ENCODE measurements at places on chromosomes 3 and 15.
A peak's percentile ranks its signal among the peaks of the same experiment; 100 is the strongest.

- DNase-seq, result no peak
Observed at GRCh38 chr3:16455966-16456365, 57.5 kb downstream of the RFTN1 start.

DNA sequence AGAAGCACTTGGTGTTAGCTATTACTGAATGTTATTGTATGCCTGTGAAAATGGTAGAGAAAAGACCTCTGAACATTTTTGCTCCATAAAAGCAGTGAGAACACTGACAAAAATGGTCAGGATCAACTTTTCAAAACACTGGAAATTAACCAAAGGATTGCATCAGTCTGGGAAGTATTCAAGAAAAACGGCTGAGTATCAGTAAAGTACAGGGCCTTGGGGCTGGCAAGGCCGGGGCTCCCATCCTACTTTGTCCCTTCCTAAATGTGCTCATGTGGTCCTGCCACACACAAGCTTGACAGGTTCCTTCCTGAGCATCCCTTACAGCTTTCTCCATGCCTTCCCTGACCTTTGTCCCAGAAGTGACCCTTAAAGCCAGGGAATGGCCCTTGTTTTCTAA is 84.0 kb downstream of the CFAP20DC start:
- no peak for DNase-seq

DNA sequence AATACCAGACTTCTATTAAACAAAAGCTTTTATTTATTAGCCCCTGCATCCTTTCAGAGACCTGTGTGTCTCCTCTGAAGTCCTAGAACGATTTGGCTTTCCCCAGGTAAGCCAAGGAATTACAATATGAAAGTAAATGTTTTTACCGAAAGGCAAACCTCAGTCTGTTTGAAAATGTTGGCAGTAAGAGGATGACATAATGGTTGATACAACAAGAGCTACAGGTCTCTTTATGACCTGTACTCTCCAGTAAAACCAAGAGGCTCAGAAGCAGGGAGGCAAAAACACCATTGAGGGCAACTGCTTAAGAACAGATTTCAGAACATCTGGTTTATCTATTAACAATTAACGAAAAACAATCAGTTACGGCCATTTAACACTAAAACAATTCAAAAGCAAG is 107.8 kb downstream of the ADAM10 start:
- no peak for DNase-seq

DNA sequence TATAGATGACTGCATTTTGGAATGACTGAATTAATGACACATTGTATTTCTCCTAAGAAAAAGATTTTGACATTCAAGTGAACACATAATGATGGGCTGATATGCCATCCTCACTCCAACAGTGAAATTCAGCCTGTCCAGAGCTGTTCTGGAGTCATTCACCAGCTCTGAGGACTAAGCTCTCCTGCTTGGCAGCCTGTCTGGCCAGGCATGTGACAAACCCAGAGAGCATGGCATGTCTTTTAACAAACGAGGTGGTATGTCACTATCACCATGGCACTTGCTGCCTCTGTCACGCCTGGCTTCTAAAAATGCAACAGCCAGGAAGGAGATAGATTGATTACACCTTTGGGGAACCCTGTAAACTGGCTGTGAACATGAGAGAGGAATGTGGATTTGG is 1.4 kb downstream of the ACTC1 start:
- no peak for DNase-seq

GRCh38 chr3:16337856-16338540 is 73.0 kb downstream of the OXNAD1 start:
- no peak for DNase-seq

DNA sequence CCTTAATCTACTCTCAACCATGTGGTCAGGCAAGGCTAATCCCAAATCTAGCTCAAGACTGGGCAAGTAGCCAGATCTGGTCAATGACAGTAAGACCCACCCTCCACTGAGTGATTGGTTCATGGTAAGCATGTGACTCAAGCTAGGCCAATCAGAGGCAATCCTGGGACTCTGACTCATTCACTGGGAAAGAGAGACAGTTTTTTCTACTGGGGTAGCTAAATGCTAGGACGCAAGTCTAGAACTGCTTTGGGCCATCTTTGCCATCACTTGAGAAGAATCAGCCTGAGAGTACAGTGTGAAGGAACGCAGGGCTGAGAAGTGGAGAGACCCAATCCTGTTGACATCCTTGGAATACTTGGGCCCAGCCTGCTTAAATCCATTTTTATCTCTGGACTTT is 9.4 kb upstream of the RAD18 start:
- no peak for DNase-seq

GRCh38 chr3:120498556-120499346 is 48.0 kb upstream of the FSTL1 start:
- no peak for DNase-seq

DNA sequence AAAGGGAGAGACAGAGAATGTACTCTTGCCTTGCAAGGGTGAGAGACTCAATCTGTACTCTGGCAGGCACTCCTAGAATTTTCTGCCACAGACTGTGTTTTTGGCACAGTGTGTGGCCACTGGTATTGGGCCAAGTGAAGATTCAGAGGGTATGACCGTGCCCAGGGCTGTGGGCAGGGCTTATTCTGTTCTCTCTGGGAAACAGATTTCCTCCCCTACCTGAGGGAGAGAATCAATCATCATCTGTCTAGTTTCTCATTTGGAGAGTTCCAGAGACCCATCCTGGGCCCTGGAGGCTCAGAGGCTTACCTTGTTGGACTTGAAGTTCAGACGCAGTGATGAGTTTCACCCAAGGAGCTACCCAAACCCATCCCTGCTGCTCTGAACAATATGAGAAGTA is 28.2 kb downstream of the CSTA start:
- no peak for DNase-seq

DNA sequence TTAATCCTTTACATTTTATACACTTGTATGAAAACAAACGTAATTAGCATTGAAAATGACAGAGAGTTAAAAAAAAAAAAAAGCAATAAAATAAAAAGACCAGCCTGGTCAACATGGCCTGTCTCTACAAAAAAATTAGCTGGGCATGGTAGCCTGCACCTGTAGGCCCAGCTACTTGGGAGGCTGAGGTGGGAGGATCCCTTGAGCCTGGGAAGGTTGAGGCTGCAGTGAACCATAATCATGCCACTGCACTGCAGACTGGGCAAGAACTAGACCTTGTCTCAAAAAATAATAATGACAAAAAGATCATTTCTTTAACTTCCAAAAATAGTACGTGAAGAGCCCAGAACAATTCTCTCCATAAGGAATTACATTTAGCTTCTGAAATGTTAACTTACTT is 1.9 kb downstream of the SSR3 start:
- DNase-seq, result no peak

DNA sequence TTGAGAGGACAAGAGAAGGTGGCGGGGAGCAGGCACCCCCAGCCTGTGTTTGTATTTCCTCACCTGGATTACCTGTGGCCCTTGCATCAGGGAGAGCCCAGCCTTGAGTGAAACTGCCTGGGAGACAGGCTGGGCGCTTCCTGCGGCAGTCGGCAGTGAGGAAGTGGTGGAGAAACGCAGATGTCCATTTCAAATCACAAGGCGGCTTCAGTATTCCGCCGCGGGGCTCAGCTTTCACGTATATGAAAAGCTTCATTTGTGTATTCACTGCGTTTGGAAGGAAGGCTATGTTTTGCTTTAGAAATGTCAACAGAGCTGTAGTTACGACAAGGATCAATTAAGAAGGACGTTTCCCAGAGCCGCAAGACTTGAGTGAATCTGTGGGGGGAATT is 167.4 kb upstream of the CTDSPL start:
- DNase-seq, result no peak

GRCh38 chr3:146218880-146219866 is 31.7 kb downstream of the PLSCR4 start:
- peak; percentile 14 for DNase-seq

GRCh38 chr3:8990266-8991215 is 27.3 kb upstream of the RAD18 start:
- no peak for DNase-seq

- no peak for DNase-seq
Observed at GRCh38 chr3:182732232-182733015, 60.9 kb upstream of the ATP11B start.

GRCh38 chr3:132756108-132756650 is 34.0 kb upstream of the NPHP3 start:
- DNase-seq, result no peak

GRCh38 chr3:170778240-170779217 is 91.5 kb downstream of the RPL22L1 start:
- no peak for DNase-seq

GRCh38 chr15:59155431-59155830 is 50.5 kb downstream of the CCNB2 start:
- DNase-seq, result no peak

GRCh38 chr15:40549894-40550293 is 14.9 kb downstream of the CCDC32 start:
- DNase-seq, result no peak

DNA sequence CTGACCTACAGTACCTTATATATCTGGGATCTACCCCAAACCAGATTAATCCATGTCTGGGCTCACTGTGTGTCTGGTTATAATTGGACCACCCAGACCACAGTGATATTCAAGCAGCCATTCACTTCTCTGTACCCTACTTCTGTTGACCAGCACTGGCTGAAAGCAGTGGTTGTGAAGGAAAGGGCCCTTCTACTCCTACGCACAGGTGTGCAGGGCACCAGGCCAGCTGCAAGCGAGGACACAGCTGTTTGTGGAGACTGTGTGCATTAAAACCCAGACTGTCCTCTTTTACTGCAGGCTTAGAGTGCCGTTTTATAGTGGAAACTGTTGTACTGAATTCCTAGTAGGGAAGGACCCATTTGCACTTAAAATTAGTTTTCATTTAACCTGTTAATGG is 29.5 kb downstream of the CTDSPL start:
- no peak for DNase-seq

DNA sequence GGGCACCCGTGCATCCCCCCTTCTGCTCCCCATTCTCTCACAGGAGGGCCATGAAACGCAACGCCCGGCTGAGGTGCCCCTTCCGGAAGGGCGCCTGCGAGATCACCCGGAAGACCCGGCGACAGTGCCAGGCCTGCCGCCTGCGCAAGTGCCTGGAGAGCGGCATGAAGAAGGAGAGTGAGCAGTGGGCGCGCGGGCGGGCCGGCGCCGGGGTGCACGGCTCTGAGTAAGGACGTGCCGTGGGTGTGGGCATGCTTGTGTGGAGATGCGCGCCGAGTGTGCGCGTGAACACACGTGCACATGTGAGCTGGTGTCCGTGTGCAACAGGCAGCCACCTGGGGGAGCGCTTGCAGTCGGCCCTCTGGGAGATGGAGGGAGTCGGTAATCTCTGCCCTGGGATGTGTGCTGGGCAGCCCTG is 28.1 kb downstream of the NR1I2 start:
- peak; percentile 8 for DNase-seq

- DNase-seq, result no peak
Observed at GRCh38 chr3:16122661-16123060, 51.8 kb upstream of the GALNT15 start.

- no peak for DNase-seq
Observed at GRCh38 chr3:43773273-43774094, 82.7 kb downstream of the ABHD5 start.

DNA sequence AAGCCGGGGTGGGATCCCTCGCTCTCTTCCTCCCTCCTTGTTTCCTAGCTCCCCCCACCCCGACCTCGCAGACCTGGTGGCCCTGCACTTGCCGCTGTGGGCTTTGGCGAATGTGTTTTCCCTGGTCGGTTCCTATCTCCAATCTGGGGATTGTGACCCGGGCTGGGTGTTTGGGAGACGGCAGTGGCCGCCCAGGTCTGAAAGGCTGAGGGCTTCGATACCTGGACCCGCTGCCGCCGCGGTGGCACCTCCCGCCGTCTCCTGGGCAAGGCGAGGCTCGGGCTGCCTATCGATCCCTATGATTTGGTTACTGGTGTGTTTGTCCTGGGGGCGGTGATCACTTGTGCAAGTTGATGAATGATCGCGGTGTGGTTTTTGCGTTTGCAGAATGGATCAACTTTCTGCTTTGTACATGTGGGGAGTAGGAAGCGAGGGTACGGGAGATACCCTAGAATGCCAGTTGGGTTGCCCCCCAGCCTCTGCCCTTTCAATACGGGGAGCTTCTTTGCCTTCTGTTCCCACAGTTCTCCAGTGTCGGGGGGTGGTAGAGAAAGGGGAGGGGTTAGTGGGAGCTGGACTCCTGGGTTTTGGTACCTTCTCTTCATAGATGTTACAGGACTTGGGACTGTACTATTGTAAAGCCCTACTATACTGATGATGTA is 3.0 kb downstream of the BBX start:
- no peak for DNase-seq

- no peak for DNase-seq
Observed at GRCh38 chr15:78714890-78715289, 73.9 kb upstream of the CHRNB4 start.

DNA sequence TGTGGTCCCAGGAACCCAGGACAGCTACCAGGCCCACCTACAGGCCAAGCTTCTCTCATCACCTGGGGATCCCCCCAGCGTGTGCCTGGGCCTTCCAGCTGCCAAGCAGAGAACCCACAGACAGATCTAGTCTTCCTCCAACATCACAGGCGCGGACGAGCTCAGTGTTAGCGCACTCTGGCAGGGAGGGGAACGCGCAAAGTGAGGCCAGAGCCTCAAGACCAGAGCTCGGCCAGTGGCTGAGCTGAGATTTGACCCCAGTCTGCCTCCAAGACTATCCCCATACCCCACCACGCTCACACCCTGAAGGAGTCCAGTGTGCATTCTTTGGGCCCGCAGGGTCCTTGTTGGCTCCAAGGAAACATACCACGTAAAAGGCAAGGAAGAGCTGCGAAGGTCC is 5.1 kb downstream of the MFGE8 start:
- no peak for DNase-seq

GRCh38 chr3:52437326-52438103 is 7.4 kb downstream of the SEMA3G start:
- no peak for DNase-seq

DNA sequence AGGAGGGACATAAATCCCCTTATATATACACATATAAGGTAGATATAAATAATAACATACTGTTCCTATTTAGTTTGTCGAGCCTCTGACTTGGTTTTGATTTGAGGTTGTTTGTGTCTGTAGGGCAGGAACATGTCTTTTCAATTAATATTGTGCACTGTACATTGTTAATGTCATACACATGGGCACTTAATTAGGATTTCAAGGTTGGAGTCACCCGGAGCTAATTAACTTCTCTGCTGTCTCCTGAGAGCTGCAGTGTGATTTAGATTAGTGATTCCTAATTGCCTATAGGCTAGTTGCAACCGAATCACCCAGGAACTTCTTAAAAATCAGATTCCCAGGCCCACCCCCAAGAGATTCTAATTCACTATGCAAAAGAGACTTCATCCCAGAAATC is 50.4 kb upstream of the FILIP1L start:
- no peak for DNase-seq

DNA sequence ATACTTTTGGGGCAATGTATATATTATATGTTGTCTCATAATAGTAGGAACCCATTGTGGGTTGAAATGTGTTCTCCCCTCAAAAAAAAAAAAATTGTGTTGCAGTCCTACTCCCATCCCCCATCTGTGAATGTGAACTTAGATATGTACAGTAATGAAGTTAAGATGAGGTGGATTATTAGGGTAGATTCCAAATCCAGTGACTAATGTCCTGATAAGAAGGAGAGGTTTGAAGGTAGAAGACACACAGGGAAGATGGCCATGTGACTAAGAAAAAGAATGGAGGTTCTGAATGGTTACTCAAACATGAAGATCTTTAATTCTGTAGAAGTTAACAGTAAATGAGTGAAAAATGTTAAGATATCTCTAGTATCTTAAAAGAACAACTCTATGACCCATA is 3.0 kb upstream of the ATOSA start:
- no peak for DNase-seq
